Psoas muscle (tissue), 8 donors: ENCODE measurements at places on chromosomes 3 and 15. TPM values are rescaled to one million over a fixed set of nuclear protein-coding genes. Genes with fewer than 3 reads are reported as not detected.

DNA sequence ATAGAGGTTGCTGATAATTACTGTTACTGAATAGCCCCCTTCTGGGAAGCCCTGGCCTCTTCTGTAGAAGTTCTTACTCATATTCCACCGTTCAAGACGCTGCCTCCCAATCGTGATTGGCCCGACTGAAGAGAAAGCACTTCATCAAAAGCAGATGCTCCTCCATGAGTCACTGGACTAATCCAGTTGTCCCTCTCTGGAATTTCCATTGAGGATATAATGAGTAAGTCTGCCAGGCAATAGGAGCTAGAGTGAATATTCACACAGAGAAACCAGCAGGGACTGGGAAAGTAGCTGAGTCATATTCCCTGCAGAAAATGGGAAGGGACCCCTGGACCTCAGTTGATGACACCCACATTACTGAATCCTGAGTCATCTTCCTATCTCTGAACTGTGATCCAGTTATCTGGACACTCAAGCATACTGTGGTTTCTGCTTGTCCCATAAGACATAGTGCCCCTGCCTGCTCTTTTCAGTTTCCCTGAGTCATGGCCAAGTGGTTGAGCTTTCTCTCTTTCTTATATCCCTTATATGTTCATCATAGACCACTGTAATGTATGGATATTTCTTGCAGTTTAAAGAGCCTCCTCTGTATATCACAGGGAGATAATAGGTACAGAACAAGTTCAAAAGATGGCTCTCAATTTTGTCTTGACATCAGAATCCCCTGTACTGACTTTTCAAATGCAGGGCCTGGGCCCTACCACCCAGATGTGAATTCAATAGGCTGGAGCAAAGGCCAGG lies 151.2 kb upstream of the CDIN1 start:
- no peak for DNase-seq

DNA sequence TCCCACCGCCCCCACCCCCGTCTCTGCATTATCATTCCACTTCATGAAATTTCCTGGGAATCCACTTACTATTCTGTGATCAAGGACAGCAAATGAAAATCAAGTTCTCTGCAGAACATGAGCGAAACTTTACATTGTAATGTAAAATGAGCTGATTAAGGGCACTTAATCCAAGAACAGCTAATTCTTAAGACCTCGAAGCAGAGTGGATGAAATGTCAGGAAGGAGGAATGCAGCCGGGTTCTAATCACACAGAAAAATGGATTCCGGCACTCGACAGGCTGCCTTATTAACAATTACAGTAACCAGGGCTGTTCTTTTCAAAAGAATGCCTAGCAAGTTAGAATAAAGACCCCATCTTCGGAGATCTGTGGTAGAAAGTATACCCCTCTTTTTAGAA lies 57.5 kb downstream of the RFTN1 start:
- no peak for DNase-seq

DNA sequence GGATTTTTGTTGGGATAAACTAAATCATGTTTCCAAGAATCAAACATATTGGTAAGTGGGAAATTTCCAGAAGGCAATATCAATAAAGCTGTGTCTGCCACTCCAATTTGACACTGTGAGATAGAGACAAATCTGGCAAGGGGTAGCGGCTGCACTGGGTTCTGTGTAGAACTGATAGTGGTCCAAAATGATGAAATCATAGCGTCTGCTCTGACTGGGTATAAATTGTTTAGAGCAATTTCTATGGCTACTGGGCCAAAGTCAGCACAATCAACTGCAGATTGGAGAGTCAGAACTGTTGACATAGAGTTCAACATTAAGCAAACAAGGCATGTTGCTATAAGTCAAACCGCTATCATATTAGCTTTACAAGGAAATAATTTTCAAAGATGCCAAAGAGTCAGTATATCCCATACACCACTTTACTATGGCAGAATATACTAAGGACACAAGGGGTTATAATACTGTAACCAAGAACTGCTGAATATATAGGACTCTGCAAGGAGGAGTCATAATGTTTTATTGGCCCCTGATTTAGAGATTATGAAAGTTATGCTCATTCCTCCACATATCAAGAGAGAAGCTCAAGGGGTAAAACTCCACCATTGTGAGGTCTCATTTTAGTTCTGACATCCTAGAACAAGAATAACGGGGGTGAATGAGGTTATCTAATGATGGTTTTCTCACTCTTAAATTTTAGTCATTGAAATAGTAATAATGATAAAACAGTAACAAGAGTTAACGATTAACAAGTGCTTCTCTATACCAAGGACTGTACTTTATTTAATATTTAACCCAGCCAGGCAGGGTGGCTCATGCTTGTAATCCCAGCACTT lies 309.7 kb upstream of the GADL1 start:
- no peak for DNase-seq

GRCh38 chr15:101657968-101658784 lies 6.0 kb upstream of the TM2D3 start:
- DNase-seq, result no peak

- no peak for DNase-seq
Observed at GRCh38 chr3:122466701-122467240, 48.0 kb downstream of the KPNA1 start.

DNA sequence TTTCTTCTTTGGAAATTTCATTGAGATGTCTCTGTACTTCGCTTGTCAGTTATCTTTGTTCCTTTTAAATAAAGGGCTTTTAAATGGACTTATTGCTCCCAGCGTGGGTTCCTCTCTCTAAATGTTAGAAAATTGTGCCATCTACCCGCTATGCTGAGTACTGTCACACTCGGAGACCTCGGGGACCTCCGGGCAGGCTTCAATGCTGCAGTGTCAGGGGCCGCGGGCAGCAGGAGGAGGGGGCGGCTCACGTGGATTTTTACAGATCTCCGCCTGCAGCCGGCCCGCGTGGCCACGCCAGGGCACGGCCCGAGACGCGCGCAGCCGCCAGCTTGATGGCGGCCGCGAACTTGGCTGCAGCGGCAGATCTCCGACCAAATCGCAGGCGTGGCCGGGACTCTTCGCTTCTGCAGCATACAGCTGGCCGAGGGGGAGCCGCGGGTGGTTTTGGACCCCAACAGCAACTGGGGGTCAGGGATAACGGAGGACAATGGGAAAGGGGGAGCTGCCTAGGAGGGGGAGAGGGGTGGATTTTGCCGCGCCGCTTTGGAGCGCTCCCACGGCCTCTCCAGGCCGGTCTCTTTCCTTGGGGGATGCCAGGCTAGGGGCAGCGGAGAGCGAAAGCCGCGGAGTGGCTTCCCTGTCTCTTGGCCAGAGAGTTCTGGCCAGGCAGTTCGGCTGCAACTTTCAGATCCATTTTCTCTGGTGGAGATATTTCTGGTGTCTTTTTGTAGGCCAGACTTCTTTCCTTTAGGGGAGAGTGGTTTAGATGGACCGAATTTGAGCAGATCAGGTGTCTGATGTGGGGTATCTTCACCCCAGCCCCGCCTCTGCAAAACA lies 15.3 kb downstream of the NR2F2 start:
- peak; percentile 89 for DNase-seq

DNA sequence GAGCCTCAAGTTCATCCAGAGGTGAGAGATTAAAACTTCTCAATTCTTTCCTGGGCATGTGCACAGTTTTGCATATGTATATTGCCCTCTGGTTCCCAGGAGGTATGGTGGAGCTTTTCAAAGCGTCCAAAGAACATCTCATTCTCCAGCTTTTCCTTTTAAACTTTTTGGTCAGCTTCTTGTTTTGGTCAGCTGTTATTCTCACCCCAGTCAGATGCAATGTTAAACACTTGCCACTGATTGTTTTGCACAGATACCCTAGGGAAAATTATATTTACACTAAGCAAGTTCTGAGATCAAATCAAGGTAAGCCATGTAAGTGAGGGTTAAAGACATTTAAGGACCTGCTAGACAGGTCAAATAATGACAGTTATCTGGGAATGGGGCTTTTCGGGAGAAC lies 261.3 kb downstream of the EDEM1 start:
- DNase-seq, result no peak

- no peak for DNase-seq
Observed at GRCh38 chr3:17491601-17492000, 250.8 kb downstream of the TBC1D5 start.

- DNase-seq, result peak; percentile 66
Observed at GRCh38 chr3:29065211-29065785, 215.6 kb upstream of the RBMS3 start.

GRCh38 chr3:10342781-10343180 lies 21.9 kb upstream of the SEC13 start:
- peak; percentile 34 for DNase-seq

- no peak for DNase-seq
Observed at GRCh38 chr3:116835658-116836057, 126.1 kb downstream of the TUSC7 start.

DNA sequence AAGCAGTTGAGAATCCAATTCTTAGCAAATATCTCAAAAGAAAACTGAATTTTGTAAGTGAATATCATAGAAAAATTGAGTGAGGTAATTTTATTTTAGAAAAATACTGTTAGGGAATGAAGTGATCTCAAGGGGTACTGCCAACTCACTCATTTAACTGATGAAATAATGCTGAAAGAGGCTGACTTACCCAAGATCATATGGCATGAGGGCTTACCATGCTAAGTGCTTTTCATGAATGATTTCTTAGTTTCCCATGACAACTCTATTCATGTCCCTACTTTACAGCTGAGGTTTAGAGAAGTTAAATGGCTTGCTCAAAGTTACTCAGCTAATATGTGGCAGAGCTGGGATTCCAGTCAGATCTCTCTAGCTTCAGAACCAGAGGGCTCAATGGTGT lies 30.6 kb downstream of the CCDC14 start:
- DNase-seq, result no peak

GRCh38 chr15:33026614-33027013 lies 167.9 kb downstream of the FMN1 start:
- no peak for DNase-seq

GRCh38 chr3:56826831-56827722 lies 25.3 kb upstream of the ARHGEF3 start:
- no peak for DNase-seq

Gene KBTBD13
- polyA plus RNA-seq, result 0.12 TPM

Gene ZBTB47
- polyA plus RNA-seq, result 90.3 TPM

Gene GCNT3
- polyA plus RNA-seq, result 0.01 TPM

Gene GOLGA8S
- polyA plus RNA-seq, result not detected

Gene LDHAL6B
- polyA plus RNA-seq, result 0.06 TPM

Gene MKRN3
- polyA plus RNA-seq, result 1.3 TPM

Gene SELENOK
- polyA plus RNA-seq, result 207 TPM

Gene TNNC1
- polyA plus RNA-seq, result 4,153 TPM

Gene GPR176
- 0.64 TPM for polyA plus RNA-seq

Gene TRIM42
- polyA plus RNA-seq, result 0.06 TPM

Gene NEK10
- 0.44 TPM for polyA plus RNA-seq
